NCI-H524 treated with DMSO at 0.1 percent for 48 hours (cell line): ENCODE measurements at places on chromosomes 2 and 18.
A peak's percentile ranks its signal among the peaks of the same experiment; 100 is the strongest.

GRCh38 chr18:78739115-78739514, 240.5 kb upstream of the SALL3 start:
- no peak for DNase-seq

GRCh38 chr2:6957031-6957714, 40.0 kb downstream of the RNF144A start:
- DNase-seq = peak; percentile 65

GRCh38 chr18:35467624-35468016, 30.1 kb downstream of the INO80C start:
- DNase-seq = peak; percentile 67

DNA sequence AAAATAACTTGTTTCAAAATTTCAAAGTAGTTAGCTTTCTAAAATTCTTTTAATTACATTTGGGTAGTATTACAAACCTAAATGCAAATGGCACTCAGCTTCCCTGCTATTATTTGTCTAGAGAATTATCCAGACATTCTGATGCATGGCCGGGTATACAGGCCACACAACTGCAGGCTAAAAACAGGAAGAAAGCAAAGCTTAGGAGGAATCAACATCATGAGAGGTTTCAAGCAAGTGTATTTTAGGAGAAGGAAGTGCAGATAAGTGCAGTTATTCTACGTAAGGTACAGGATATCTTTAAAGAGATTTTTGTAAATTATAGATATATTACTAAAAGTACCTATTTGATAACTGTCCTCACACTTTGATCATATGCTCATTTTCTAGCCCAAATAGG, 46.8 kb upstream of the RNU4ATAC start:
- no peak for DNase-seq

DNA sequence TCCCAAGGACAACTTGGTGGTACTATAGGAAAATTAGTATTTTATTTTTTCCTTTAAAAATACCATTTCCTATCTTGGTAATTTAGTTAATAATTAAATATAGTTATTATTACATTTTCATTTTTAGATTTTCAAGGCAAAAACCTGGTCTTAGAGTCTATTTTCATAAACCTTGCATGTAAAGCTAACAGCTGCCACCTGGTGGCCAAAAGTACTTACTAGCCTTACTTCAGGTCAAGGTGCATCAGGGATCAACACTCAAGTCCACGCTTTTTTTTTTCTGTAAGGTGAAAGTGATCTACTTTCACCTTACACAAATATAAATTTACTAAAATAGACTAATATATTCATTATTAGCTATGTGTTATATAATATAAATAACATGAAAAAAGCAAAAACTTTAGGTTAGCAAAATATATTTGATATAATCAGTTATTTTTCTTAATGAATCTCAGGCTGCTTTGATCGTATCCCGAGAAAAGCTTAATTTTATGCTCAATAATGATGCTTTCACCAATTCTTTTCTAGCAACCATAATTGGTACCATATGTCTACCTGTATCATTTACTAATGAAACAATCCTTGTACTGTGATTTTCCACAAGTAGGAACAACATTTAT, 62.5 kb downstream of the RELCH start:
- DNase-seq = no peak

- DNase-seq = no peak
Measured at GRCh38 chr2:2573658-2574293, 242.7 kb upstream of the MYT1L start.

DNA sequence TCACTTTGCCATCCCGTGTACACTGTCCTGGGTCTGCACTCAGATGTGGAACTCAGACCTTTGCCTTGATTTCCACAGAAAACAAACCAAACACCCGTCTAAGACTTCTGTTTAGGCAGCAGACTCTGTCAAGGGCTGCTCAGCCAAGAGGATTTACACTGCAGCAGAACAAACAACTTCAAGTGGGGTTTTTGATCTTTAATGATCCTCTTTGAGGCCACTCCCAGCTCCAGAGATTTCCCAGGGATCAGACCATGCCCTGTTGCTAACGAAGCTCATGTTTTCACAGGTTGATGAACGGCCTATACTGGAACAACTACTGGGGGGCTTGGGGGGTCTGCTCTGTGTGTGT, 52.5 kb upstream of the LGALSL start:
- DNase-seq = peak; percentile 66

- no peak for DNase-seq
Measured at GRCh38 chr2:62641410-62641843, 64.1 kb upstream of the EHBP1 start.

DNA sequence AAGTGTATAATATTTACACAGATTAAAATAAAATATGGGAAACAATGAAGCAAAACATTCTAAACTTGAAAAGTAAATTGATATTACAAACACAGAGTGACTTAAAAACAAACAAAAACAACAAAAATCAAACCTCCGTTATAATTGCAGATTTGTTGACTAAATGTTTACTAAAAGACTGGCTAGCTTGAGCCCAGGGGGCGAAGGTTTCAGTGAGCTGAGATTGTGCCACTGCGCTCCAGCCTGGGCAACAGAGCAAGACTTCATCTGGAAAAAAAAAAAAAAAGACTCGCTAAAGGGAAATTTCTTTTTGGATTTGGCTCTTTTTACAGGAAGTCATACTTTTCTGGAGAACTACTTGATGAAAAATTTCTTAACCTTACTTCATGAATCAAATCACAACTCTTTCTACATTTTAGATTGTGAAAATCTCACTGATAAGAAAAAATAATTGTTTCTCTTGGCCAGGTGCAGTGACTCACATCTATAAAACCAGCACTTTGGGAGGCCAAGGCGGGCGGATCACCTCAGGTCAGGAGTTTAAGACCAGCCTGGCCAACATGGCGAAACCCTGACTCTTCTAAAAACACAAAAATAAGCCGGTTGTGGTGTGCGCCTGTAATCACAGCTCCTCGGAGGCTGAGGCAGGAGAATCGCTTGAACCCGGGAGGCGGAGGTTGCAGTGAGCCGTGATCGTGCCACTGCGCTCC, 9.7 kb downstream of the TFPI start:
- DNase-seq = no peak

- DNase-seq = no peak
Measured at GRCh38 chr2:100956081-100956480, 46.0 kb upstream of the RPL31 start.
